ENCODE measurements at places on chromosomes 7 and 10. TPM values are rescaled to one million over a fixed set of nuclear protein-coding genes. Genes with fewer than 3 reads are reported as not detected.

- DNase-seq: no peak
Measured at GRCh38 chr7:70233776-70234175, 635.5 kb downstream of the AUTS2 start.

DNA sequence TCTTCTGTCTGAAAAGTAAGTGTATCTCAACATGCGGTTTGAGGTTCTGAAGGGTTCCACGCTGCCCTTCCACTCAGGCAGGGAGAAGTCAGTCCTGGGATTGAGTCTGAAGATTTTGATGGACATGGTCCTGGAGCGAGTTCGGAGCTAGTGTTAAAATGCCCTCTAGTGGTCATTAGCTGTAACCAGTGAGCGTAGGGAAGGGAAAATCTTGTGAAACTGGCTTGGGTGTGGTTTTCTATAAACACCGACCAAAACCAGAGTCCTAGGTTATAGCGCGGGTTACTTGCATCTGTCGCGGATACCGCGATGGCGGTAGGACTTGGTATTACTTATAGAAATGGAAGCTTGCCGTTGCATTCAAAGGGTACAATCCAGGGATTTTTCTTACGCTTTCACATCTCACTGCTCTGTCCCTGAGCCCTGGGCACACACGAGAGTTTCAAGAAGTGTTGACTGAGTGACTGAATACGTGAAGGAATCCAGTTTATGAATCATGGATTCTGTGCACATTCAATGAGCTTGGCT is 348.2 kb upstream of the C7orf33 start:
- peak; percentile 19 for DNase-seq

The OR2AE1 gene
- total RNA-seq: not detected

- DNase-seq: no peak
Measured at GRCh38 chr7:131603932-131604331, 47.5 kb upstream of the PODXL start.

- DNase-seq: no peak
Measured at GRCh38 chr7:24836084-24836483, 78.8 kb upstream of the GSDME start.

The FAM25A gene
- total RNA-seq: not detected

DNA sequence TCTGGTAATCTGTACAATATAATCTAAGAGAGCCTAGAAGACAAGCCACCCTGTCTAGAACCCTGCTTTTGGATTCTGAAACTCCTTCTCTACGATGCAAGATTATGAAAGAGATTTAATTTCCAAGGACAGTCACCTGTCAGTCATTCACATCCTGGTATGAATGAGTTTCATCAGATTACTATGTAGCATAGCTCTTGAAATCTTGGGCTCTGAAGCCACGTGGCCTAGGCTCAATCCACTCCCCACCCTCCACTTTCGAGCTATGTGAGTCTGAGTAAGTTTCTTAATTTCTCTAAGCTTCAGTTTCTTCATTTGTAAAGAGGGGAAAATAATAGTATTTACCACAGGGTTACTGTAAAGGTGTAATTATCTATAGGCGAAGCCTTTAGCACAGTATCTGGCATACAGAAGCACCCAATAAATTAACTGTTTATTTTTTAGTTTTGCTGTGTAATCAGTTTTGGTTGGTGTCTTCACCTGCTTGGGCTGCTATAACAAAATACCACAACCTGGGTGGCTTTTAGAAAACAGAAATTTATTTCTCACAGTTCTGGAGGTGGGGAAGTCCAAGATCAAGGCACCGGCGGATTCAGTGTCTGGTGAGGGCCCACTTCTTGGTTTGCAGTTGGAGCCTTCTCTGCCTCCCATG is 71.3 kb downstream of the MYOF start:
- DNase-seq: no peak

DNA sequence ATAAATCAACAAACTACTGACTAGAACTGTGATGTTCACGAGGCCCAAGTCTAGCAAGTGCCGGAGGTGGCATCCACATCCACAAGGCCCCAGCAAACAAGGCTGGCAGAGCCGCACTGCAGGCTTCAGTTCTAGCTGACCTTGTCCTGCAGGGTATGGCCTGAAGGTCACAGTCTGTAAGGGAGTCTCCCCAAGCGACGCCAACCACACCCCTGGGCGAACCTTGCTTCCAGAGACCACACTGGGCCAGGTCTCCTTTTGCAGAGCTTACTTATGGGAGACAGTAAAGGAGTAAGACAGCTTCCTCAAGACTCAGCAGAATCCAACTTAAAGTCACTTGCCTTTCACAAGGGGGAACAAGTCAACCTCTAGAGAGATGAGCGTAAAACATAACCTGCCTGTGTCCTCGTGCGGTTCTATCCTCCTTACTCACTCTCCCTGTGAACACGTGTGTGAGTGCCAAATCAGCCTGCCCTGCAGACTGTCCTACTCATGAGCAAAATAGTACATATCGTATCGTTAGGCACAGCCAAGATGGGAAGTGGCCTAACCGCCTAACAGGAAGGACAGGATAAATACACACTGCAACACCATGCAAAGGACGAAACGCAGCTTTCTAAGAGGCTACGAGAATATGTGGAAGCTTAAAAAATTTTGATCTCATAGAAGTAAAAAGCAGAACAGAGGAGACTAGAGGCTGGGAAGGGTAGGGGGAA is 22.7 kb downstream of the FAM53B start:
- DNase-seq: no peak

DNA sequence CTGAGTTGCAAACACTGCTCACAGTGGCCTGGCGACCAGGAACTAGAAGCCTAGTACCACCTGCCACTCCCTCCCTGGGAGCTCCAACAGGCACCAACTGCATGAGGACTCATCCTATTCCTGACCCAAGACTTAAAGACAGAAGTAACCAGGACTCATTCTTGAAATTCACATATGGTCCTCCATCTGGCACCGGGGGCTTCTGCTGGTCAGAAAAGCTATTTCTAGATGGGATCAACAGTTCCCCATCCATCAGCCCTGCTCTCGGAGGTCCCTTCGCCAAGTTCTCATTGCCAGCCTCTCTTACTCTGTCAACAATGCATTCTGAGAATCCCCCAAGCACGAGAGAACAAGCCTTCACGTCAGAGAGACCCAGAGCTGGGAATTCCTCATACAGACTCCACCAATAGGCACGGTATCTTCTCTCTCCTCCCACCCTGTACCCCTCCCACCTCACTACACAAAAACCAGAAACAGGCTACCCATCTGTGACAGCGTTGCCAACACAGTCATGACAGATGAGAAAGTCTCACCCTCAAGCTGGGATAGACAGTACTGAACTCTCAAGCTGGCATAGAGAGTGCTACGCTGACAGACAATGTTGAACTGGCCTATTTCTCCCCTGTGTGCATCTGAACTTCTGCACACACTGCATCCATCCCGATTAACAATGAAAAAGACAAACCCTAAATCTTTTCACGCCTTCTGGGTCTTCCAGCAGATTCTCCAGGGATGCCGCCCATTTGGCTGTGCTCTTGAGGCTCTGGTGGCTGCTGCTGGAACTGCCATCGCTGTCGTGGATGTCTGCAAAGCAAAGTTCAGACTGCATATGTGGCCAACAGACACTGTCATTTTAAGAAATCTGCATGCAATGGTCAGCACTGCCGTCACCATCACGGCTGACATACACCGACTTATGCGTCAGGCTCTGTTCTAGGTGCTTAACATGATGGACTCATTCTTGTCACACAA is 15.6 kb downstream of the RGS10 start:
- DNase-seq: no peak

- DNase-seq: no peak
Measured at GRCh38 chr10:27607591-27607990, 103.5 kb downstream of the RAB18 start.

The RBAK gene
- total RNA-seq: 16.1 TPM

The LEP gene
- not detected for total RNA-seq

The HHEX gene
- 1.5 TPM for total RNA-seq

DNA sequence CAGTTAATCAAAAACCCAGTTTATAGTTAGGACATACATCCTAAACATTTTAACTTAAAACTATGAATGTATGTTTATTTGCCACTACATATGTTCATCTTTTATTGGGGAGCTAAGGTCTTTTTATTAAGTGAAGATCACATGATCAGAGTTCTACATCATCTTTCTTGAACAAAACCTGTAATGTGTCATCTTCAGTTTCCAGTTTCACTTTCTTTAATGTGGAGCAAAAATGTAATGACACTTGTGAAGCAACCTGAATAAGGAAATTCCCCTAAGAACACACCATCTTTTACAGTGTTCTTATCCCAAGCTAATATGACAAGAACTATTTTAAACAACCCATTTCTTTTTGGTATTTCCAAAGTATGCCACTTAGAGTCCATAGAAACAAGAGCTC is 166.7 kb upstream of the BET1 start:
- no peak for DNase-seq

DNA sequence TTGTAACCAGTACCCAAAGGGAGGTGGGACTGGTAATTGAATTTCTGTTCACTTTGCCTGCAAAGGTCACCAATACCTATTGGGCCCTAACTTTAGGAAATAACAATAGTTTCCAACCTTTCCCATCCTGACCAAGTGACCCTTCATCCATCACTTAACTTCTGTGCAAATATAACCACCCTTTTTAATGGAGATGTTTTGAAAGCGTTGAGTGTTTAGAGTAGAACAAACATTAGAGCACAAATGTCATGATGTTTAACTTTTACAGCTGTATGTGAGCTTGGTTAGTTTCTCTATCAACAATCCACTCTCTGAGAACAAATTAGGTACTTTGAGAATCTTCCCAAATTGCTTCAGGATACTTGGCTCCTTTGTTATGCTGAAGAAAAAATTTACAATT is 66.4 kb downstream of the MET start:
- no peak for DNase-seq

- DNase-seq: no peak
Measured at GRCh38 chr10:88833723-88834122, 17.9 kb downstream of the ANKRD22 start.

- no peak for DNase-seq
Measured at GRCh38 chr7:37289781-37290180, 158.9 kb downstream of the ELMO1 start.

- DNase-seq: peak; percentile 69
Measured at GRCh38 chr10:72086466-72087391, 1.6 kb downstream of the SPOCK2 start.

The GIMAP8 gene
- not detected for total RNA-seq

- peak; percentile 67 for DNase-seq
Measured at GRCh38 chr7:25732766-25733217, 419.2 kb upstream of the NFE2L3 start.

The RAPGEF5 gene
- 22.1 TPM for total RNA-seq

GRCh38 chr10:7218968-7219367 is 191.9 kb downstream of the SFMBT2 start:
- no peak for DNase-seq

The NSMCE4A gene
- 66.0 TPM for total RNA-seq

The AKR1C3 gene
- total RNA-seq: 4.6 TPM

DNA sequence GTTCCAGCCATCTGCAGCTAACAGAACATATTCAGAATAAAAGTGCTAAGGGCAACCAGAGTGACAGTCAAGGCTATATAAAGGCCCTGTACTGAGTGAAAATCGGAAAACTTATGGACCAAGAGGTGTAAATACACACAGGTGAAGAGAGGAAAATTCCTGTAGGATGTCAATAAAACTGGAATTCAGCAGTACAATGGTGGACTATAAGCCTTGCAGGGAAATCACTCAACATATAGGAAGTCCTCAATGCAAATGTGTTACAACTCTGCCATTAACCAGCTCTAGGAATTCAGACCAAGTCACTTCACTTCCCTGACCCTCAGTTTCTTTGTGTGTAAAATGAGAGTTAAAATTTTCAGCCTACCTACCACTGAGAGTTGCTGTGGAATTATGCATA is 7.7 kb downstream of the USP6NL start:
- DNase-seq: no peak

DNA sequence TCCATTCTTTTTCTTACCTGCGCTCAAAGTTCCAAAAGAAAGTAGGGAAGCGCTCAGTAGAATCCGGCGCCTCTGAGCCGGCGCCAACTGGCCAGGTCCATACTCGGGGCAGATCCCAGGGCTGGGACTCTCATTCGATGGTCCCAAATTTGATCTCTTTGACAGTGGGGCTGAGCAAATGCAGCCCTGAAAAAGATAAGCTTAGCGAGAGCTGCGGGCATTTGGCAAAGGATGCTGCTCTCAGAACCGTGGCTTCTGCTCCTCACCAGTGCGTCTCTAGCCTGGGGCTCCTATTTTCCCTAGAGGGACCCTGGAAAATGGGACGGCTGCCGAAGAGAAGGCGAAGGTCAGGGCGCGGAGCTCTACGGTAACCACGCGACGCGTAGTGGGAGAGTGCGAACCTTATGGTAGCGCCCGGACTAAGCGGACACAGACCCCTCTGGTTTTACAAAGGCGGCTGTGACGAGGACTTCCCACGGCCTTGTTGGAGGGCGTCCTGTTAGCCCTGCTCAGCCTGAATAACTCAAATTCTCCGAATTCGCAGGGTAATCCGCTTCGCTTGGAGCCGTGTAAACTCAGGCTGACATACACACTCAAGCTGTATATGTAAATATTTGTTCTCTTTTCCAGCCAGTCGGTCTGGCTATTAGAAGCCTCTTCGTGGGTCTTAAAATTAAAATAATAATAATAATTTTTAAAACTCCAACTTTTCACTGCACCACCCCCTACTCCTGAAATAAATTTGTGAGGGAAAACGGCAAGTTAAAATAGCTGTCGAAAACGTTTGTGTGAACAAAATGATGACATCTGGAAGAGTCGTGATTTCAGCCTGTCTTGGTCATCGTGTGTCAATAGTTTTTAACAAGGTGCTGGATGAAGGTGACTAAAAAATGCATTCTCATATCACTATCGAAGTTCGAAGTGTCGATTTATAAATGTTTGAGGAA is 869 bp upstream of the TBX20 start:
- no peak for DNase-seq

DNA sequence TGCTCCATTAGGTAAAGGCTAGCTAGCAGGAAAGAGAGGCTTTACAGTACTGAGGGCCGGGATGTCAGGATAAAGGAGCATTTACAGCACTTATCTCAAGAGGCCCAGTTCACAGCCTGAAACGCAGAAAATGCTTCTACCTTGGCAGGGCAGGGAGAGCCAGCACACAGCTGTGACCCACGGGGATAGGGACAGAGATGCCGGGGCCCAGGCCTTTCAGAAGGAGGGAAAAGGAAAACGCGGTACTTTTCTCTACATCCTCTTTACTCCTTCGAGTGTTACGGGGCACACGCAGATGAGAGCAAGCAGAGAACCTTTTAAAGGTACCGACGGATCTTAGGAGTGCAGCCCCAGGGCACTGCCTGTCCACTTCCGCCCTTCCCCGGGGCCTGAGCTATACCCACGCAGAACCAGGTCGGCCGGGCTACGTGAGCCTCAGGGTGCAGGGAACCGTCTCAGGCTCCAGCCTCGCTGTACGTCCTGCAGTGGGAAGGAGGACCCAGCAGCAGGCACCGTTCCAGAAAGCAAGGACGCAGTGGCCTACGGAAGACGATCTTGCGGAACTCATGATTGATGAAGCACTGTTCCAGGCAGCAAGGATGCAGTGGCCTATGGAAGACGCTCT is 232.3 kb downstream of the ELFN1 start:
- no peak for DNase-seq

- DNase-seq: no peak
Measured at GRCh38 chr7:12066521-12066920, 144.6 kb upstream of the TMEM106B start.

All from H1 (cell line).